Caki2 (cell line): ENCODE measurements at places on chromosomes 2 and 18. TPM values are rescaled to one million over a fixed set of nuclear protein-coding genes. Genes with fewer than 3 reads are reported as not detected.

Gene PROKR1
- not detected in 2 replicates for total RNA-seq

Gene PLA2R1
- 0.37 and 1.1 TPM in 2 replicates for total RNA-seq

Gene PHOSPHO2
- 7.5 and 10.8 TPM in 2 replicates for total RNA-seq

Gene TRIP12
- total RNA-seq: 21.3 and 62.8 TPM in 2 replicates

Gene ERMN
- not detected in 2 replicates for total RNA-seq

Gene SCN3A
- 0.14 and 0.24 TPM in 2 replicates for total RNA-seq

Gene KIF5C
- total RNA-seq: not detected in 2 replicates

Gene PFN4
- 0.57 TPM in 1 of 2 replicates, not detected in the other for total RNA-seq

Gene SMAD4
- total RNA-seq: 39.4 and 48.9 TPM in 2 replicates

Gene CHRNG
- not detected in 2 replicates for total RNA-seq

Gene MDH1
- total RNA-seq: 380 and 385 TPM in 2 replicates

Gene LRP1B
- total RNA-seq: 0.14 TPM in 1 of 2 replicates, not detected in the other

Gene B3GNT7
- total RNA-seq: 0.57 and 1.4 TPM in 2 replicates

Gene SLC14A1
- total RNA-seq: not detected in 2 replicates

Gene SPATA3
- not detected in 2 replicates for total RNA-seq

Gene FAM161A
- 0.09 and 0.88 TPM in 2 replicates for total RNA-seq

Gene SLC39A10
- 27.1 and 31.9 TPM in 2 replicates for total RNA-seq

Gene RTKN
- 55.6 and 71.1 TPM in 2 replicates for total RNA-seq

Gene CD8A
- not detected in 2 replicates for total RNA-seq

Gene MATN3
- 2.6 and 3.6 TPM in 2 replicates for total RNA-seq
